ENCODE measurements at places on chromosomes 13 and 19. TPM values are rescaled to one million over a fixed set of nuclear protein-coding genes. Genes with fewer than 3 reads are reported as not detected.

Gene INSR
- polyA plus RNA-seq = 12.9 TPM

Gene SH2D3A
- polyA plus RNA-seq = not detected

Gene GZMM
- 0.48 TPM for polyA plus RNA-seq

Gene GRIN2D
- polyA plus RNA-seq = 0.13 TPM

Gene FLT3LG
- polyA plus RNA-seq = 13.8 TPM

DNA sequence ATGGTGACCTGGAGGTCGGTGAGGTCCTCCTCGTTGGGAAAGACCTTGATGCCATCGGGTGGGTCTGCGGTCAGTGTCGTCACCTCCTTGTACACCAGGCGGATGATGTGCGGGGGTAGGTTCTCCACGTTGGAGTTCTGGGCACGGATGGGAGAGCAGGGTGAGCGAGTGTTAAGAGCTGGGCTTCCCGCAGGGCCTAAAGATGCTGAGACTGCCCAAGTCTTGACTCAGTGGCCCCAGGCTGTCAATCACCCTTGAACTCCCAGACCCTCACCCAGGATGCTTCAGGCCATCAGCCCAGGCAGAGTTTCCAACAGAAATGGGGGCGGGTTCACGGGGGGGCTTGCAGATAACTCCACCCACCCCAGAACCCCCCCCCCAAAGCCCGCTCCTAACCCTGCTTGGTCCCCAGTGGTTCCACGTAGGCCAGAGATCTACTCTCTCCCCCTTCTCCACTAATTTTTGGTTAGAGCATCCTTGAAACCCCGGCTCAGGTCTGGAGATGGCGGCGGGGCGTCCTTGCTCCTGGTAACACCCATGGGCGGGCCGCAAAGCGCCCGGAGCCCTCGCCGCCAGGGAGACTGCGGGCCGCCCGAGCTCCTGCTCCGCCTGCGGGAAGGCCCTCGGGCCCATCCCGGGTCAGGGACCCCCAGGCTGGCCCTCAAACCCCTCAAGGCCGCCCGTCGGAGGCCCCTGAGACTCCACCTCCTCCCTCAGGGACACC lies 600 bp downstream of the UBE2S start:
- no peak for DNase-seq

- DNase-seq = no peak
These were observed 8.8 kb upstream of the ZNF541 start for GRCh38 chr19:47581605-47582319.

- no peak for DNase-seq
These were observed 117.9 kb downstream of the STOML3 start for GRCh38 chr13:38872693-38873092.

DNA sequence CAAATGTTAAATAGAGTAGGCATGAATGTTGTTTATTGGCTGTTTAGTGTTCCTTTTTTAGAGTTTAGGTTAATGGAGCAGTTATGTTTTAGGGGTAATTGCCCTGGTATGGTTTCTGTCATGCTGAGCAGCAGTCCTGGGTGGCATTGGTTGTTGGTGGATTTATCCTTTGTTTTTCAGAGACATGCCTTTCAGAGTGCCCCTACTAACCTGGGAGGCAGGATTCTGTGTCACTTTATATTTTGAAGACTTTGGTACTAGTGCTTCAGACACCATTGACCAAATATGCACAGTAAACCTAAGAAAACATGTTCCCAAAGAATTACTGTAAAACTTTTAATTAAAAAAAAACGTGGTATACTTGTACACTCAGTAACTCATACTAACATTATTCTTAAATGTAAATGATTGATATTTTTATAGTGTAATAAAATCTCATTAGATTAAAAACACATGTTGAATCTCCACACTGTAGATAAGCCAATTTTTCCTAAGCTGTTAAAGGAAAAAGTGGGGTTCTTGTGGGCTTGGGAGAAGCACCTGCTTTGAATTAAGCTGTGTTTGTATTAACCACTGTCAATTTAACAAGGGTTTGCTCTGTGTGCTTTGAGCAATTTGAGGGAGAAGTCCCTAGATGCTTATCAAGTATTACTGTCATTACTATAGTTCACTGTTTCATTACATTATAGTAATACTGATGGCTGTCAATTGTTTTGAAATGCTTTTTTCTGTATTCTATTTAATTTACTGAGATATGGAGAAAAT lies 133.2 kb downstream of the LMO7 start:
- no peak for DNase-seq

DNA sequence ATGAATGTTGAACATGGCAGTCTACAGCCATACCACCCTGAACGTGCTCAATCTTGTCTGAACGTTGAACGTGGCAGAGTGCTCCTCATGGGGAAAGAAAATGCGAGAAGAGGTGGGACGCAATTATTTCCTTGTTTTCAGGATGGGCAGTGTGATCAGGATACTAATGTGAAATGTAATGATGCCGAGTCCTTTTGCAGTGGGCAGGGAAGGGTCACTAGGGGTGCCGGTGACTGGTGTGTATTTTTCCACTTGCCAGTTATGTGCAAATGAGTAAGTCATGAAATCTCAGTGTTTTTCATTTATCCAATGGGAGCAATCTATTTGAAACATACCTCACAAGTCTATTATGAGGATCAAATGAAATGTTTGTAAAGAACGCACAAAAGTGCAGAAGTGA lies 84.8 kb downstream of the LNX2 start:
- DNase-seq = no peak

DNA sequence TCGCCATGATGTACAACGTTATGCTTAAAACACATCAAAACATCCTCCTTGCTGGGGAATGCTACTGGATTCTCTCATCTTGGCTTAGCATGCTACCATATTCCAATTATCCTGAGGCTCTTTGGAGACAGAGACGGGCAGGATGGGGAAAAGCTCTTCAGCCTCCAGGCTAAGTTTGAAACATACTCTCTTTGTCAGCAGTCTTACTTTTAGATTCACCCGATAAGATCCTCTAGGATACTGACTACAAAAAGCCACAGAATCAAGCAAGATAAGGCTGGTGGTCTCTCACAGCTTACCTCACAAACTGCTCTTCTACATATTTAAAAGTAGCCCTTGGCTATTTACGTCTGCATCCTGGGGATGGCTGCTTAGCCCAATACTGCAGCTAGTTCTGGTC lies 72.8 kb upstream of the LRCH1 start:
- DNase-seq = no peak

GRCh38 chr19:10091895-10092641 lies 6.0 kb downstream of the SHFL start:
- DNase-seq = no peak

DNA sequence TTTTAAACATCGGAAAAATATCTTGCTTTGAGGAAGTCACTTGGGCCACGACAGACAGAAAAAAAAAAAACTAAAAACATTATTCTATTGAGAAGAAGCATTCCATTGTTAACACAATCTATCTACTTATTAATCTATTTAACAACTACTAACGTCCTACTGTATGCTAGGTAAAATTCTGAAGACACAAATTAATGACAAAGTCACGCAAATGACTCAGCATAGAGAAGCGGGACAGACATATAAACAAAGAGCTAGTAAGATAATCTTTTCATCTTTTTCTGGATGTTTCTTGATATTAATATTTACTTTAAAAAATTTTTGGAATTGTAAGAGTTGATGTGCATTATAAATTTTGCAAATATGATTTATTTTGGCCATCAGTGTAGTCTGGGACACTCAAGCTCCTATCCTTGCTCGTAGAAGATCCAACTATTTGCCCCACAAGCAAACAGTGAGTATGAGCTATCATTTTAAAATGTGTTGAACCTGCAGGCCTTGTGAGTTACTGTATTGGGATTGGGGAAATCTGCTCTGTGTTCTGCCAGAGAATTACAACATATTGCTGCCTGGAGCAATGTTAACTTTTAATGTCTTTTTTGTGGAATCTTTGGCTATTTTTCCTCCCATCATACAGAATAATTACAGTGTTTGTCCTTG lies 109.1 kb downstream of the PCDH9 start:
- DNase-seq = no peak

DNA sequence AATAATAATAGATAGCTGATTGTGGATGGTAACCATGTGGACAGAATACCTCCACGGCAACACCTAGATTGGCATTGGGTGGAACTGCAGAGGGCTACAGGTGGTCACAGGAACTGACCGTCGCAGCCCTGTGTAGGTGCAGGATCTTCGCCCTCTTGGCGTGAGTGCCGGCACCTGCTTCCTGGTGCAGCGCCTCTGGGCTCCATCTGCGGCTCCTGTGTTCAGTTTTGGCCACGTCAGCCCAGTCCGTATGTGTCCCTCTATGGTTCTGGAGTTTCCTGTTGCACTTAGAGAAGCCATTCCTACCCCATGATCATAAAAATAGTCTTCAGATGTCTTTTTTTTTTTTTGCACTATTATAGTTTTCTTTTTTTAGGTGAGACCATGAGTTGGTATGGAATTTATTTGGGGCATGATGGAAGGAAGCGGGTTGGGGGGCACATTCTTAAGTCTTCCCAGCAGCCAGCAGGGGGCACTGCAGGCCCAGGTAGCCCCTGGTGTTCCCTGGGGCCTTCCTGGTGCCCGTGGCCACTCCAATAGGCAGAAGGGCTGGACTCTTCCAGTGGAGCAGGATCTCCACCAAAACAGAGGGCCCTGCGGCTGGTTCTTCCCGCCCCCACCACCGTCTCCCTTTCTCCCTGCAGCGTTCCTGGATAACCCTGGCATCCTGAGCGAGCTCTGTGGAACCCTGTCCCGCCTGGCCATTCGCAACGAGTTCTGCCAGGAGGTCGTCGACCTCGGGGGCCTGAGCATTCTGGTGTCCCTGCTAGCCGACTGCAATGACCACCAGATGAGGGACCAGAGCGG lies 10.1 kb upstream of the SLC25A42 start:
- DNase-seq = peak; percentile 50

GRCh38 chr13:47656651-47657050 lies 344.4 kb downstream of the SUCLA2 start:
- DNase-seq = no peak

DNA sequence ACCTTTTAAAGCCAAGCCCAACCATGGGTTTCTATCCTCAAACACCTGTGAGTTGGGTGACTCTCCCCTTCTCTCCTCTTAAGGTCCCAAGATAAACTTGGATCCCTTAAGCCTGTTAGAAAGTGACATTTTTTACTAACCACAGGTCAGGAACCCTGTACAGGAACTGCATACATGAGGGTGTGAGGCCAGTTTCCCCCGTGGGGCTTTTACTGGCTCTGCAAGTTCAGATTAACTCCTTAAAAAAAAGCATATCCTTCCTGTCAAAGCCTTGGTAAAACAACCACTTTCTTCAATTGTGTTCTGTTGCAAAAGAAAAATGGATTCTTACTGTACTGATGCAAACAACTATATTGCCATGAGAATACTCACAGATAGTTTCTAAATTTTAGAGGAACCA lies 2638.7 kb upstream of the PCDH20 start:
- no peak for DNase-seq

GRCh38 chr13:91557328-91558090 lies 159.1 kb downstream of the GPC5 start:
- DNase-seq = no peak

DNA sequence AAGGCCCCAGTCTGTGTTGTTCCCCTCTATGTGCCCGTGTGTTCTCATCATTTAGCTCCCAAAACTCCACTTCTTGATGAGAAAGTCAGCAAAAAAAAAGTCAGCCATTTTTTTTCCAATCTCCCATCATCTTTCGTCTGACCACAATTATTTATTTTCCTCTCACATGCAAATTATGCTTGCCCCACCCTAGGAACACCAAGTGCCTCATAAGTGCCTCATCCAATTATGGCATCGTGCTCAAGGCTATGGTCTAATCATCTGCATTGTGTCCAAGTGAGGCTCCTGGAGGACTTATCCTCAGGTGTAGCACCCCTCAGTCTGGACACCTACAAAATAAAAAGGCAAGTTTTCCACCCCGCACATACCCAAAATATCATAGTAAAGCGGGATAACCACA lies 20.8 kb upstream of the IPO5 start:
- DNase-seq = no peak

GRCh38 chr19:47313754-47314295 lies 4.2 kb downstream of the C5AR1 start:
- DNase-seq = no peak

Data from CD14-positive monocyte (primary cell).